GM10248 (cell line): ENCODE measurements at places on chromosomes 4 and X.
A peak's percentile ranks its signal among the peaks of the same experiment; 100 is the strongest.

GRCh38 chr4:52976523-52977230 is 114.6 kb downstream of the RASL11B start:
- DNase-seq = no peak

DNA sequence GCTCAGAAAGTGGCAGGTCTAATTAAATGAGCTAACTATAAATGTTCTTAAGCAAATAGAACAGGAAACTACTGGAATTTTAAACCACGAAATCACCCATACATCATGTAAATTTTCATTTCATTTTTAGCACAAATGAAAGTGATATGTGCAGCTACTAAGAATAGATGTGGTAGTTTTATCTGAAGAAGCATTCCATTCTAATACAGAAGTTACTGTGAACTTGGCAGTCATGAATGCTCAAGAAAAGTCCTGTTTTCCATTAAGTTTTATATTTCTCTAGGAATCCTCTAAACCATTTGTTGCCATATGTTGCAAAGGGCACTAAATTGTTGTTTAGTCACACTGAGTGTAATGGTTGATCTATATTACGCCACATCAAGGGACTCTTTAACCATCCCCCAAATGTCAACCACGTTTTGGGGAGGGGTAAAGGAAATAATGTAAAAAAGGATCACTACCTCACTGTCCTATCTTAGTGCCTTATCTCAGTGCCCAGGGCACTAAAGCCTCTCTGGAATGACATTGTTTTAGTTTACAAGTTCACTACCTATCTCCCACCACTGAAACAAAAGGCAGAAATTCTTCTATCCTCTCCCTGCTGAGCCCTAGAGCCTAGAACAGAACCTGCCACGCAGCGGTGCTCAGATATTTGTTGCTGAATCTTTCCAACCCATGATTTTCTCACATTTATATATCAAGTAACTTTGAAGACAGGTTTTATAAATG is 118.0 kb downstream of the SHISA3 start:
- DNase-seq = no peak

- DNase-seq = no peak
Observed at GRCh38 chr4:158122501-158122900, 50.3 kb downstream of the GASK1B start.

DNA sequence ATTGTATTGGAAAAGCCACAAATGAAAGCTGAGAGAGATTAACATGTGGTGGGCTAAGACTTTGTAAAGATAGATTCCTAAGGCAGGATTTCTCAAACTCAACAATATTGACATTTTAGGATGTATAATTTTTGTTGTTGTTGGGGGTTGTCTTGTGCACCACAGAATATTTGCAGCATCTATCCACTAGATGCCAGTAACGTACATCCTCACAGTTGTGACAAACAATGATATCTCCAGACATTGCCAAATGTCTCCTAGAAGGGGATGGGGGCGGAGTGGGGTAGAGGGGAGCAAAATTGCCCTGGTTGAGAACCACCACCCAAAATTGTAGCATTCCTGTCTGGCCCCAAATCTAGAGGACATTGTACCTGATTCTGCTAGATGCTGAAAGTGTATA is 14.7 kb upstream of the CBR4 start:
- DNase-seq = peak; percentile 59
